ENCODE measurements at places on chromosomes 6 and 20.
A peak's percentile ranks its signal among the peaks of the same experiment; 100 is the strongest.

DNA sequence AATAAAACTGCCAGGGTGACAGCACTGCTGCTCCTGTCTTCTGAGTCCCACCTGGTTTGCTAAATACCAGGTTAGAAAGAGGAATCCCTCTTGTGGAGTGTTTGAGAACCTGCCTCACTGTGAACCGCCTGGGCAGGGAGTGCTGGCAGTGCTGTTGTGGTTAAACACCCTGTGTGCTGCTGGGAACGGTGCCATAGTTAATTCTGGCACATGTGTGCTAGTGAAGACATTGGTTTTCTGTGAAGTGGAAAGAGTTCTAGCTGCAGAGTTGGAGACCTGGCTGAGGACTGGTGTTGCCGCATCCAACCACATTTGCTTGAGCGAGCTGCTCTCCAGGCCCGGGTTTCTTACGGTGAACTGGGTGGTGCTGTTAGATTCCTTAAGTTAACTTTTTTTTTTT lies 72.7 kb downstream of the IGF2R start:
- H3K27ac ChIP-seq, result no peak overlapping the region
- H3K36me3 ChIP-seq, result no peaks in the 10 kb centered on the region
- H3K4me1 ChIP-seq, result no peaks in the 10 kb centered on the region
- H3K4me3 ChIP-seq, result no peak overlapping the region
- no peaks in the 10 kb centered on the region for H3K27me3 ChIP-seq

DNA sequence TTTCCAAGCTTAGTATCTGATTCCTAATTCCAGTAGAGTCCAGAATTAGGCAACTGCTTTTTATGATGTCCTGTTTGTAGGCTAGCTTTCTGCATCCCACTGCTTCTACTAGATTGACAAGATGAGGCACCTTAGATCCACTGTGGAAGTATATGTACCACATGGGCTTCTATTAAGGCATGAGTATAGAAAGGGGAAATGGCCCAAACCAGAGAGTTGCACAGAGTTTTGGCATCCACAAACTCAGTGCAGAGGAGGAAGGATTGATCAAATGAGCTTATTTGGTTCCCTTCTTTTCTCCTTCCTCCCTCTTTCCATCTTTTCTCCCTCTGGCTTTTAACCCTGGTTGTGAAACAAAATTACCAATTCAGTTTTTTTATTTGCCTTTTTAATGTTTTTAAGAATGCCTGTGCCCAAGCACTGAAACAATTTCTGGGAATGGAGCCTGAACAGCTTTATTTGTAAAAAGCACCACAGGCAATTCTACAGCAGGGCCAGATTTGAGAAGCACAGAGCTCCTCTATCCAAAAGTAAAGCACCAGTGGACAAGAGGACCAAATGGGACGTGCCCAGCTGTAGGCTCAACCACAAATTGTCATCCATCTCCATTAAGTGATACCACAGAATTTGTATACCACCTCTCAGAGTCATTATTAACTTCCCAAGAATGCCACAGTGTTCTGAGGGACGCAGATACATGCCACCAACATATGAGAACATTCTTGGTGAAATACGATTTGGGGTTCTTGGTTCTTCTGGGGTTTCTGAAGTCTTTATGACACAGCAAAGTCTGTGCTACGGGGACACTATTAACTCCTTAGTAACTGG lies 969.1 kb downstream of the KIF16B start:
- H3K27me3 ChIP-seq, result no peaks in the 10 kb centered on the region
- DNase-seq, result no peak
- H3K4me1 ChIP-seq, result no peaks in the 10 kb centered on the region
- H3K4me3 ChIP-seq, result no peak overlapping the region

DNA sequence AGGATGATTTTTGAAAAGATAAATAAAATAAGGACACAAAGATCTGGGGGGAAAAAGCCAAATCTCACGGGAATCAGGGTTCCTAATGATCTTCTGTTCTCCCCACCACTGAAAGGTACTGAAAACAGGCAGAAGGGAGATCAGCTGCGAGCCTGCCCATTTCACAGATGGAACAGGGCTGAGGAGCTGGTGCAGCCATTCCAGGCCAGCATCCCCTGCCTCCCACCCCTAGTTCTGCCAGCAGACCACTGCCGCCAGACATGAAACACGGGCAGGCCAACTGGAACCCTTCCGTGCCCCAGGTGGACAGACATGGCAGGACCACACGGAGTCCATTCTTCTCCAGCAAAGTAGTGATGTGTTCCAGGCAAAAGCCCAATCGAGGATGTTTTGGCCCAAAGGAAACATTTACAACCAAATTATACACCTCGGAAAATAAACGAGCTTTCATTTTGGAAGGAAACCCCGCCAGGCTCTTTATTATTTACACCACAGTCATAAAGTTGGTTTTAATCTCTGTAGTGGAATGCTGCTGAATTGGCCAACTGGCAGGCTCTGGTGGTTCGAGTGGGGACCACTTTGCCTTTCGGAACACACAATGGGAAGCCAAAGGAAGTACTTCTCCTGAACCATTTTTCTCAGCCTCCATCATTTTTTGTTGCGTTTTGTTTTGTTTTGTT lies 28.2 kb downstream of the ISM1 start:
- H3K27me3 ChIP-seq, result no peaks in the 10 kb centered on the region
- no peak for DNase-seq
- no peak overlapping the region for H3K4me3 ChIP-seq
- no peaks in the 10 kb centered on the region for H3K36me3 ChIP-seq
- peaks cover 15% of the 10 kb centered on the region for H3K4me1 ChIP-seq

- H3K4me1 ChIP-seq, result peaks cover 13% of the 10 kb centered on the region
- peak; percentile 42 for DNase-seq
- no peaks in the 10 kb centered on the region for H3K27me3 ChIP-seq
- no peaks in the 10 kb centered on the region for H3K36me3 ChIP-seq
- H3K4me3 ChIP-seq, result no peak overlapping the region
Measured at GRCh38 chr6:78611886-78612480, 255.4 kb upstream of the IRAK1BP1 start.

- H3K4me3 ChIP-seq, result no peak overlapping the region
- no peak overlapping the region for H3K27ac ChIP-seq
- no peak for DNase-seq
- no peaks in the 10 kb centered on the region for H3K36me3 ChIP-seq
- H3K27me3 ChIP-seq, result no peaks in the 10 kb centered on the region
Measured at GRCh38 chr6:151180330-151181048, 59.3 kb upstream of the AKAP12 start.

Measured in MM.1S (cell line).